ENCODE measurements at places on chromosomes 2 and 18.

- DNase-seq, result no peak
Measured at GRCh38 chr2:59858540-59858939, 694.9 kb downstream of the BCL11A start.

DNA sequence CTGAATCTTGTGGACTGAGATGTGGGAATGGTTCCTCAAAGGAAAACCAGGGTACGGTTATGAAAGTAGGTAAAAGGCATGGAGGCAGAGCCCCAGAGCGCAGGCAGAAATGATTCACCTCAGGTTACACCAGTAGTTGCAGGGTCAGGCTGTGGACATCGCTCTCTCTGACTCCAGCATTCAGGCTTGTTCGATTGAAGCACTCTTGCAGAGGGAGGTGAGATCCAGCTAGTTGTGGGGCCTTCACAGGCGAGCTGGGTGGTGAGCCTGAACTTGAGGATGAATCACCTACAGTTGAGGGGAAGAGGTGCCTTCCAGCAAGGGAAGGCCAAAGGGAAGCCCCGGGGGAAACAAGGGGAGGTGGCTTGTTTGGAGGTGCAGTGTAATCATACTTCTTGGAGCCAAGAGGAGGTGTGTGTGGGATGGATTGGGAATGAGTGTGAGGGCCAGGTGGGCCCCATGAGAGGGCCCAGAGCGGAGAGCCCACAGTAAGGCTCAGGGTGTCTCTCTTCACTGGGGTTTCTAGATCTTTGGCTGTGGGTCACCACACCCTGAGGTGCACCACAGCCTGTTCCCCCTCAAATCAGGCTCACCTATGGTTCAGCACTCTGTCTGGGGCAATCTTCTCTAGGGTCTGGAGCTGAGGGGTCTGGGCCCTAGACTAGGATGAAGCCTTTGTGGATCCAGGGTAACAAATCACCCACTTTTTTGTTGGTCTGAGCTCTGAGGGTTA, 48.5 kb upstream of the MCFD2 start:
- no peak for DNase-seq

GRCh38 chr18:72419914-72420313, 124.2 kb downstream of the CBLN2 start:
- DNase-seq, result no peak

GRCh38 chr2:161096336-161096735, 63.9 kb upstream of the TANK start:
- DNase-seq, result no peak

- DNase-seq, result no peak
Measured at GRCh38 chr2:177302552-177302951, 38.0 kb upstream of the NFE2L2 start.

All from stimulated activated CD8-positive, alpha-beta memory T cell treated with anti-CD3 and anti-CD28 coated beads, Interleukin-15, amount 100 ng/mL, for 48 hours (primary cell).